Activated CD4-positive, alpha-beta memory T cell treated with anti-CD3 and anti-CD28 coated beads for 36 hours (primary cell): ENCODE measurements at places on chromosomes 11 and 22.

DNA sequence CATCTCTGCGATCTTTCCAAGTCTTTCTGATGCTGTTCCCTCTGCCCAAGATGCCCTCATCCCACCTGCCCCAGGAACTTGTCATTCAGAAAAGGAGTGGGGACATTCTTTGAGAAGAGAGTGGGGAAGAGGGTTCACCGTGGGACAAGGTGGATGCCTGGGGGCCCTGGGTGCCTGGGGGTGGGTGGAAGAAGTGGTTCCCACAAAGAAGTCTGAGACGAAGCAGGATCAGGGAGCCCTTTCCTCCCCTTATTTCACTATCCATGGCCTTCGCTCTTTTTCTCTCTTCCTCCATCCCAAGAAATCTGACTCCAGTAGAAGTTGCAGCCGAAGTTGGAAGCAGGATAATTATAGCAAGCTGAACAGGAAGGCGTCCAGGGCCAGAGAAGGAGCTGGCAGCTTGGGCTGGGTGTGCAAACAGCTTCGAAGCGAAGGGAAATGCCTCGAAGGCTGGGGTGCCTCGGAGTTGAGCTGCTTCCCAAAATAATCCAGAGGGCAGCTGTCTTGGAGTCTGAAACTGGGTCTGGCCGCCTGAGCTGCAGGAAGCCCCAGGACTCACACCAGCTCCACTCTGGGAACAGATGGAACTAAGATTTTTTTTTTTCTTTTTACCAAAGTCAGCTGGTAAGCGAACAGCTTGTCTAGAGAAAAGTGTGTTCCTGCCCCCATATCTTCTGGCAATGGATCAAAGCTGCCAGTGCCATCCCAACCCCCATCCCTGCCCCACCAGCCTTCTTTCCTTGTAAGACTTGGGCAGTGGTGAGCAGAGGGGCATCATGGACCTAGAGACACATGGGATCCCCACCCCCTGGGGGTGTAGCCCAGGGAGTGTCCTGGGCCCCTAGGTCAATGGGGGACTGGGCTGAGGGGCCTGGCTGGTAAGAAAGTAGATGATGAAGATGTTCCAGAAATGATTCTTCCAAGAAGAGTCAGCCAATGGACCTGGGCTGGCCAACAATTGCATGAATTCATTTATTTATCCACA is 31.5 kb downstream of the PARVG start:
- H3K27me3 ChIP-seq, result no peaks in the 10 kb centered on the region
- H3K27ac ChIP-seq, result no peak overlapping the region
- H3K36me3 ChIP-seq, result peaks cover 6% of the 10 kb centered on the region
- H3K4me3 ChIP-seq, result no peak overlapping the region
- DNase-seq, result no peak
- no peaks in the 10 kb centered on the region for H3K4me1 ChIP-seq

DNA sequence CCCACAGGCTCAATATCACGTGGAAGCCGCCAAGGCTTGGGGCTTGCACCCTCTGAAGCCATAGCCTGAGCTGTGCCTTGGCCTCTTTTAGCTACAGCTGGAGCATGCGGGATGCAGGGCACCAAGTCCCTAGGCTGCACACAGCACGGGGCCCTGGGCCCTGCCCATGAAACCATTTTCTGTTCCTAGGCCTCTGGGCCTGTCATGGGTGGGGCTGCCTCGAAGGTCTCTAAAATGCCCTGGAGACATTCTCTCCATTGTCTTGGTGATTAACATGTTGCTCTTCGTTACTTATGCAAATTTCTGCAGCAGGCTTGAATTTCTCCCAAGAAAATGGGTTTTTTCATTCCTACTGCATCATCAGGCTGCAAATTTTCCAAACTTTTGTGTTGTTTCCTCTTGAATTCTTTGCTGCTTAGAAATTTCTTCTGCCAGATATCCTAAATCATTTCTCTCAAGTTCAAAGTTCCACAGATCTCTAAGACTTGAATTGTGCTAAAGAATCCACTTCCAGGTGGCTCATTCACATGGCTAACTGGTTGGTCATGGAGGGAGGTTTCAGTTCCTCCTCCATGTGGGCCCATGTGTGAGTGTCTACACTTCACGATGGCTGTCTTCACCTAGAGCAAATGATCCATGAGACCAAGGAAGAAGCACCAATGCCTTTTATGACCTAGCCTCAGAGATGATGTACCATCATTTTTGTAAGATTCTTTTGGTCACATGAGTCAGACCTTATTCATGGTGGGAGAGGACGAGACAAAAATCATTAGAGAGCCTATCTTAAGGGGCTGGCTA is 7.4 kb upstream of the CREBZF start:
- no peak overlapping the region for H3K4me3 ChIP-seq
- no peak for DNase-seq
- H3K27me3 ChIP-seq, result peaks cover 3% of the 10 kb centered on the region
- H3K27ac ChIP-seq, result no peak overlapping the region

- no peaks in the 10 kb centered on the region for H3K27me3 ChIP-seq
- no peak for DNase-seq
- H3K4me3 ChIP-seq, result no peak overlapping the region
- H3K36me3 ChIP-seq, result no peaks in the 10 kb centered on the region
- H3K27ac ChIP-seq, result no peak overlapping the region
Measured at GRCh38 chr11:30631148-30631547, 45.0 kb upstream of the MPPED2 start.

DNA sequence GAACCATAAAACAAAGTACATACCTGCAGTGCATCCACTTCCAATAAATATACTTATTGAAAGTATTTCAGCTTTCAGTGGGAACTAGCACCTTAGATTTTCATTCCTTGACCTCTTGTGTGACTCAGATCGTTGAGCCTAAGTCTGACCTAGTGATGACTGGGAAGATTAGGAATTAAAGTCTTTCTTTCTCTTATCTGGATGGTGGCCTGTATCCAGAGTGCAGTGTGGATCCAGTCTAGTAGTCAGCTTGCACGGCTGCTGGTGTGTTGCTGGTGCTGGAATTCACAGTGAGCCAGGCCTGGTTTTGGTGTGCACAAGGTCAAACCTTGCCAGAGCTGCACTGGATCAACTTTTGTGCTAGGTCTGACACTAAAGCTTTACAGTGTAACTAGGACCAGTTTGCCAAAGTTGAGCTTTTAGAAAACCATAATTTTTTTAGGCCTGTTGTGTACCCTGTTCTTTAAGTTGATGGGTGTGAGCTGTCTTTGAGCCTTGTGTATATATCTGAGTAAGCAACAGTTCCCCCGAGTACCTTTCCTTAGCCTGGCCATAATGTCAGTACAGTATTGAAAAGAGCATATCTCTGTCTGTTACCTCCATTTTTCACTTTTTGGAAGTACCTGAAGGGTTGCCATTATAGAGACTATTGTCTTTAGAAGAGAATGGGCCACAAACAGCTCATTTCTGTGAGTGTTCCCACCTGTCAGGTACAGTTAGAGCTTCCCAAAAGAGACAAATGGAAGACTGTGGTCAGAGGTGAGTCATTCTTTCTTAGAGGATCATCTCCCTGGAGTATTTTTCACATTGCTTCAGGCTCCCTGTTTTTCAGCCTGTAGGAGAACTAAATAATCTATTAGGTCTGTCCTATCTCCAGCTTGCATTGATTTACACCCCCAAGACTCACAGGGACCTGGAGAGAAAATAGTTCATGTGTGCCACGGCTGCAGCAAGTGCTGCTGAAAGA is 89.8 kb downstream of the ALX4 start:
- peaks cover 16% of the 10 kb centered on the region for H3K36me3 ChIP-seq
- H3K27ac ChIP-seq, result no peak overlapping the region
- DNase-seq, result no peak
- H3K4me1 ChIP-seq, result peaks cover 4% of the 10 kb centered on the region

DNA sequence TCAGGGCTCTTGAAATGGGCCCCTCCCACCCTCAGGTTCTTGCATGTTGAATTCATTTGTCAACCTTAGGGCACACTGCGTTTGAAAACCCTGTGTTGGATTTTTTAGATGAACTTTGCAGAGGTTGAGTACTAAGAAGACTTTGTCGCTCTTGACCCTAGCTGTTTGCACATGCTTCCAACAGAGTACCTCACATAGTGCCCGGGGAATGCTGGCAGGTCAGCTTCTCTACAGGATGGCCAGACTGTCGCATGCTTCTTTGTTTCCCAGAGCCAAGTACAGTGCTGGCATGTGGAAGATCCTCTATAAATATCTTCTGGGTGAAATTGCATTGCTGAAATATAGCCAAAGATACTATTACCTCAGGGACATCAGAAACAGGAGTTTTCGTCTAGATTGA is 59.9 kb downstream of the FAT3 start:
- no peak overlapping the region for H3K27ac ChIP-seq
- DNase-seq, result no peak
- no peaks in the 10 kb centered on the region for H3K36me3 ChIP-seq
- no peaks in the 10 kb centered on the region for H3K4me1 ChIP-seq

GRCh38 chr11:86934582-86934900 is 20.7 kb downstream of the FZD4 start:
- H3K4me3 ChIP-seq, result no peak overlapping the region
- no peaks in the 10 kb centered on the region for H3K36me3 ChIP-seq
- no peak for DNase-seq
- peaks cover 1% of the 10 kb centered on the region for H3K27me3 ChIP-seq
- no peak overlapping the region for H3K27ac ChIP-seq
- peaks cover 2% of the 10 kb centered on the region for H3K4me1 ChIP-seq

DNA sequence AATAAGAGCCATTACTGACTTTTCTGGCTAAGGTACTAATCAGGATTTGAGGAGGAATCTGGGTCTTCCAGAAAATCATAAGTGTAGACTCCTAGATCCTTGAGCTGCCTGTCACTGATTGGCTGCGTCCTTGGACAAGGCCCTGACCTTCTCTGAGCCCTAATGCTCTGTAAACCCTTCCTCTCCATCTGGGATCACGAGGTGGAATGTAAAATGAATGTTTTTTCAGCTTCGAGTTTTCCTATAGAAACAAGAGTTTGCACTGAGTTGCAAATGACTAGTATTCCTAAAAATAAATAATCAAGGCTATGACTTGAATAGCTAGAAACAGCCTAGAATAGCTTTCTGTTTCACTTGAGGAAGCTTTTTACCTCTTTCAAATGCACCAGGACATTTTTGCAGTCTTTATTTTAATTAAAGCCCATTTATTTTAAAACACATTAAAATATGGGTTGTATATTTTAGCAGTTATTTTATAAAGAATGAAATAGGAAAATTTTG is 1.1 kb upstream of the DIXDC1 start:
- no peaks in the 10 kb centered on the region for H3K27me3 ChIP-seq
- peak overlapping the region; percentile 88 for H3K27ac ChIP-seq
- no peak for DNase-seq
- H3K4me3 ChIP-seq, result peak overlapping the region; percentile 41

GRCh38 chr11:8814923-8815240 is 96.1 kb upstream of the AKIP1 start:
- no peak overlapping the region for H3K27ac ChIP-seq
- no peaks in the 10 kb centered on the region for H3K36me3 ChIP-seq
- H3K4me3 ChIP-seq, result no peak overlapping the region
- no peak for DNase-seq
- H3K4me1 ChIP-seq, result peaks cover 5% of the 10 kb centered on the region

GRCh38 chr22:46596819-46597218 is 23.4 kb upstream of the GRAMD4 start:
- H3K4me3 ChIP-seq, result no peak overlapping the region
- no peak overlapping the region for H3K27ac ChIP-seq
- no peaks in the 10 kb centered on the region for H3K36me3 ChIP-seq
- peaks cover 16% of the 10 kb centered on the region for H3K4me1 ChIP-seq
- DNase-seq, result no peak
- H3K27me3 ChIP-seq, result no peaks in the 10 kb centered on the region

- H3K27ac ChIP-seq, result no peak overlapping the region
- H3K4me1 ChIP-seq, result no peaks in the 10 kb centered on the region
- DNase-seq, result no peak
- no peak overlapping the region for H3K4me3 ChIP-seq
- no peaks in the 10 kb centered on the region for H3K36me3 ChIP-seq
Measured at GRCh38 chr11:130560000-130560780, 111.7 kb downstream of the ADAMTS15 start.

DNA sequence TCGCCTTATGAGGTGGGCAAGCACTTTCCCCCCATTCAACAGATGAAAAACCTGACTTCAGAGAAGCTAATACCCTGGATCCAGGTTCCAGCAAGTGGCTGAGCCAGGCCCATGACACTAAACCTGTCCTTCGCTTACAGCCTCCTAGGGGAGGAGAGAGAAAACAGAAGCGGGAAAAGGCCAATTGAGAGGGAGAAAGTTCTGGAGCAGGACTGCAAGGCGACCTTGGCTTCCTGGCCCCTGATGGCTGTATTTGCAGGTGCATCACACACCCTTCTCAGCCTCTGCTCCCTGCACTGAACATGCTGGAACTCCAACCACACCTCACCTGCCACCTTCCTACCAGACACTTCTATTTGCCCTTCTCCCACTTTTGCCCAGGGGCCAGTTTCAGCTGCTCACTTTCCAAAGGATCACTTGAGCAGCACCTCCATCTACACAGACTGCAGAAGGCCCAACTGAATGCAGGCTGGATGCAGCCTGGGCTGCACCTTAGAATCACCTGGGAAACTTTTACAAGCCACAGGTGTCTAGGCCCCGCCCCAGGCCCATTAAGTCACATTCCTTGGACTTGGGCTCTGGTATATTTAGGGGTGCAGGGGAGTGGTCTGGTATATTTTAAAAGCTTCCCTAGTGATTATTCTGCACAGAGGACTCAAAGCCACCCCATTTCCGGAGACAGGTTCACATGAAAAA is 14.3 kb upstream of the ADA2 start:
- no peak overlapping the region for H3K4me3 ChIP-seq
- no peaks in the 10 kb centered on the region for H3K27me3 ChIP-seq
- DNase-seq, result no peak
- no peaks in the 10 kb centered on the region for H3K36me3 ChIP-seq
- no peak overlapping the region for H3K27ac ChIP-seq

DNA sequence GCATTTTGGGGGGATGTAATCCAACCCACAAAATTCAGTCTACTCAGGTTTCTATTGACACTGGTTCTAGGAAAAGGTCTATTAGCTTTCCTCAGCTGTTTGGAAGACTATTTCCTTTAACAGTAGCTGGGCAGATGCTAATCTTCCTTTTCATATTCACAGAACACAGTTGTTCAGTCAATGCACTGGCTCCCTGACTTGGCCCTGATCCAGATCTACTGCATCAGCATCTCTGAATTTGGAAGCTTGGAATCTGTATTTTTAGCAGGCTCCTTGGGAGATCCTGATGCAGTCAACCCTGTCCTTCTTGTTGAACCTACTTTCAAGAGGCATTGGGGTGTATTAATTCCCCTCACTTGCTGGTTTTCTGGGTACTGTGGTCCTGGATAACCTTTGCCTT is 6.3 kb downstream of the HTATIP2 start:
- H3K27me3 ChIP-seq, result no peaks in the 10 kb centered on the region
- no peak overlapping the region for H3K4me3 ChIP-seq
- peaks cover 61% of the 10 kb centered on the region for H3K4me1 ChIP-seq
- peaks cover 56% of the 10 kb centered on the region for H3K36me3 ChIP-seq
- peak overlapping the region; percentile 20 for H3K27ac ChIP-seq

DNA sequence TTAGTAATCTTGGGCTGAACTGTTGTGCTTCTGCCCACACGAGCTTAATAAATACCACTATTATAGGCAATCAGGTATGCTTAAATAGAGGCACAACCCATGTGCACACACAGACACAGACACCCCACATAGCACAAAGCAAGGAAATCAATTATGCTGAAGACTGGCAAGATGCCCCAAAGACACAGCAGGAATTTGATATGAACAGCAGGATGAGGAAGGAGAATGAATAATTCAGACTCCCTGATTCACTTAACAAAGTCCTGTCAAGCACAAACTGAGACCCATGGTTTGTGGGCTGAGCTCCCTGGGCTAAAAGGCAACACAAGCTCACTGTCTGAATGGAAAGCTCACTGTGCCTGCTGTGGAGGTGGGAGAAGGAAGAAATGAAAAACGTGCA is 42.5 kb downstream of the RBFOX2 start:
- no peak overlapping the region for H3K27ac ChIP-seq
- H3K27me3 ChIP-seq, result peaks cover 7% of the 10 kb centered on the region
- no peak for DNase-seq
- no peaks in the 10 kb centered on the region for H3K4me1 ChIP-seq
